ENCODE measurements at places on chromosomes 2 and 18.

GRCh38 chr2:119264781-119265692 lies 41.4 kb downstream of the STEAP3 start:
- DNase-seq: no peak

GRCh38 chr2:221112744-221113143 lies 459.4 kb downstream of the EPHA4 start:
- DNase-seq: no peak

DNA sequence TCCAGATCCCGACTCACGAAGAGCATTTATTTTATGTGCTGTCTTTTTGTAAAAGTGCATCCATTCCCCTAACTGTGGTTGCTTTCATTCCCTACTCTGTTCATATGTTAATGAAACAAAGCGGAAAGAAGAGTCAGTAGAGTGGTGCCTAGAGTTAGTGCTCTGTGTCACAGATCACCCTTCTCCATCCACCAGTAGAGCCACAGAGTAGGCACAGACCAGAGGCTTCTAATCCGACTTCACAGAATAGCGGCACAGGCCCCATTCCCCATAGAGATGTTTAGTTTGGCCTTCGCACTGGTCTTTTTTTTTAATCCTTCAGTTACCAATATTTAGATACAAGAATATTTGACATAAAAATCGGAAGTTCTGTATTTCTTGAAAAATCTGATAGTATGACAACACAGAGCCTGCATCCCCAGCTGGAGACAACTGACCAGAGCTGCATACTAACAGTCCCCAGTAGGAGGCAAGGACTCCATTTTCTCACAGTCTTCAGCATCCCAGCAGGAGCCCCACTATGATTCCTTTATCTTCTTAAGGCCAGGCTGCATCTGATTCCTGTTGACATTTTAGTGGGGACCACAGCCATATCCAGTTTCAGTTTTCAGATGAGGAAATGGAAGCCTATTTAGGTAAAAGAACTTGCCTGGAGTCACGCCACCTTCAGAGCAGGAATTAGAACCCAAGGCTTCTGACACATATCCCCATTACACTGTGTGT lies 7.0 kb downstream of the G6PC2 start:
- no peak for DNase-seq

- DNase-seq: no peak
Measured at GRCh38 chr2:88709181-88709631, 17.7 kb downstream of the RPIA start.

GRCh38 chr2:118530976-118531375 lies 316.5 kb downstream of the EN1 start:
- no peak for DNase-seq

- no peak for DNase-seq
Measured at GRCh38 chr2:170965446-170966225, 36.6 kb downstream of the GORASP2 start.

DNA sequence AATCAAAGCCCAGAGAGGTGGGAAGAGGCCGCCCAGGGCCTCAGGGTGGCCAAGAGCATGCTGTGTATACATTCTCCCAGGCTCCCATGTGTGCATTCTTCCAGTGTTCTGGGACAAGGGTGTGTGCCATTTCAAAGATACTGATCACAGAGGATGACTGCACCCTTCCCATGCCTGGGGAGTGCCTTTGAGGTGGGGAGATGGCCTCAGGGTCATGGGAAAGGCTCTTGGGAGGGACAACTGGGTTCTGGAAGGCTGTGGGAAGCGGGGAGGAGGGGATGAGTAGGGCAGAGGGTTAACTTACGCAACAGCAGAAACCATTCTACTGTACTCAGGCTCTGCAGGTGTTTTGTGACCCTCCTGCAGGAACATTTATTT lies 40.9 kb downstream of the KLHL29 start:
- DNase-seq: no peak

GRCh38 chr18:51072586-51073313 lies 42.7 kb downstream of the SMAD4 start:
- DNase-seq: no peak

All from stimulated activated naive CD4-positive, alpha-beta T cell treated with Interleukin-2 at 50 U/mL for 16 hours (primary cell).